ENCODE measurements at places on chromosomes 4 and X.

DNA sequence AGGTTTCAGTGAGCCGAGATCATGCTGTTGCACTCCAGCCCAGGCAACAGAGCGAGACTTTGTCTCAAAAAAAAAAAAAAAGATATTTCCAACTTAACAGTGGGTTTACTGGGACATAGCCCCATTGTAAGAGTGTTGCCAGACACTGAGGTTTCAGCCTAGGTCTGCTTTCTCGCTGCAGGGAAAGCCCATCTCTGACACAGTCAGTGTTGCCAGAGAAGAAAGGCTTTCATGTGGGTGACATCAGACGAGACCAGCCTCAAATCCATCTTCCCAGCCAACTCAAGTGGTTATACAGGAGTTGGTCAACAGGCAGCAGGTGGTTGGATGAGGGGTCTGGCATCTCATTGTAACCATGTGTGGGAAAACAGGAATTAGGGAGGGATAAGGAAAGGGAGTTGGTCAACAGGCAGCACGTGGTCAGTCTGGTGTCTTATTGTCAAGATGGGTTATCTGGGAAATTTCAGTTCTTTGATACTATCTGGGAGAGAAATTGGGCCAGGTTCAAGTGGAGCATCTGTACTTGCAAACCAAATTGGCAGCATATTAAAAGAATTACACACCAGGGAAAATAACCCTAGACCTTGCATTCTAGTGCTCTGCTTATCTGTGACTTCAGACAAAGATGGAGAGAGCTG, 41.1 kb downstream of the NELFA start:
- no peak for DNase-seq

DNA sequence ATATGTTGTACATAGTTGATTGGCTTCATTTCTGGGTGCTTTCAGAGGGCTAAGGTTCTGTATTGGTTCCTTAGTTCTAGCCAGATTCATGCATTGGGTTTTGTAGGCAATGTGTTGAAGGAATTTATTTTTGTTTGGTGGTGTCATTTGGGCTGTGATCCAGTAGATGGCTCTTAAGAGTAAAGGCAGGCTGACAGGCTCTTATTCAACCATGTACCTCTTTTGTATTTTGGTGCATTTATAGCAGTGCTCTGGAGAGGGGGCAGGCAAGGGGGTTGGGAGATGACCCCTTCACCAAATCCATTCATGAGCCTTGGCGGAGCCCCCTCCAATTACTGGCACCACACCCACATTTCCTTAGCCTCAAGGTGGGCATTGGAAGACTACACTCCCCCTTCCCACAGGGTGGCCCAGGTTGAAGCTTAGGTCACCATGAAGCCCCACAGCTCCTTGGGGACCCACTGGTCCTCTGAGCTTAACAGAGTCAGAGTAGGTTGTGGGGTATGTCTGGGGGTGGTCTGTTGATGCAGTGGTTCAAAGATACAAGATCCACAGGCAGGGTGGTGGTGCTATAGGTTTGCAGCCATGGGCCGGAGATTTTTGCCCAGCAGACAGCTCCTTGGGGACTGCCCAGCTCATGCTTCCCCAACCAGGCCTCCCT, 143.0 kb upstream of the GNPDA2 start:
- peak; percentile 16 for DNase-seq

DNA sequence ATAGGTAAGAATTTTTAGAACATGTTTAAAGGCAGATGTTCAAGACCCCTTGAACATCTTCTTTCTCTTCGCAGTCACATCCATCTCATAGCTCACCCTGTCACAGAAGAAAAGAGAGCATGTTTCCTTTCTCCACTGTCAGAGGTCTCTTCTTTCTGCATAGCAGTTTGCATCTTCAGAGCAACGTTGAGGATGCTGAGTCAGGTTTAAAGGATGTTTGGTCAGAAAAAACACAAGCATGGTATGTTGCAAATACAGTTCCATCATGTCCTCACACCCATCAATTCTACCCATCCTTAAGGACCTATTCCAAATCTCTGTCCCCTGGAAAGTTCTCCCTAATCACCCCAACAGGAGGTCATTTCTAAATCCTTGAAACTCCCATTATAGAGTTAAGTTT, 84.8 kb downstream of the STOX2 start:
- no peak for DNase-seq

GRCh38 chrX:34365471-34365870, 233.4 kb upstream of the FAM47A start:
- DNase-seq: peak; percentile 13

DNA sequence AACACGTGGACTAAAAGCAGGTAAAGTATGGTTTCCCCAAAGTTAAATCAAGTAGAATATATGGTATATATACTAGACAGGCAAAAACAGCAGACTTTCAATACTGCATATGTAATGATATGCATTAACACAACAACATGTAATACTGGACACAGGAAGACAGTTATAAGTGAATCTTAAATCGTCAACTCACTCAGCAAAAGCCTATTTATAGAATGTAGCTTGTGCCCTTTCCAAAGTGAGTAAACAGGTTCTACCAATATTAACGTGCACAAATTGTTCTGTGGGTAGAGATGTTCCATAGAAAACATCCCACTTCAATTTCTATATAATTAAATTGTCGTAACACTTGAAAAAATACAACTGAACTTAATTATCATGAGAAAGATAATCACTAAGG, 30.6 kb downstream of the FAM241A start:
- no peak for DNase-seq

GRCh38 chrX:128897621-128898020, 625.7 kb downstream of the SMARCA1 start:
- no peak for DNase-seq

DNA sequence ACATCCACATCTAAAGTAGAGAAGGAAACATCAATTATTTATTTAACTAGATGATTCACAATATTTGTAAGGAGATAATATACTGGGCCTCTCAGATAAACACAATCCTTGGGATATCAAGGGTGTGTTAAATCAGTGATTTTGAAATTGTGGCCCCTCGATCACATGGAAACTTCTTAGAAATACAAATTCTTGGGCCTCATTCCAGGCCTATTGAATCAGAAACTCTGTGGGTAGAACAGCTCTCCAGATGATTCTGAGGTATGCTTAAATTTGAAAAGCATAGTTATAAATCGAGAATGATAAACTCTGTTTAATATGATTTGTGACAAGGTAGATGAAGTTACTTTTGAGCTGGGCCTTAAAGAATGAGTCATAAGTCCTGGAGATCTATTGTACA, 64.3 kb upstream of the GPR174 start:
- no peak for DNase-seq

- peak; percentile 4 for DNase-seq
Measured at GRCh38 chrX:26511589-26512363, 295.8 kb downstream of the MAGEB5 start.

- DNase-seq: no peak
Measured at GRCh38 chrX:2871831-2872230, 43.1 kb downstream of the GYG2 start.

DNA sequence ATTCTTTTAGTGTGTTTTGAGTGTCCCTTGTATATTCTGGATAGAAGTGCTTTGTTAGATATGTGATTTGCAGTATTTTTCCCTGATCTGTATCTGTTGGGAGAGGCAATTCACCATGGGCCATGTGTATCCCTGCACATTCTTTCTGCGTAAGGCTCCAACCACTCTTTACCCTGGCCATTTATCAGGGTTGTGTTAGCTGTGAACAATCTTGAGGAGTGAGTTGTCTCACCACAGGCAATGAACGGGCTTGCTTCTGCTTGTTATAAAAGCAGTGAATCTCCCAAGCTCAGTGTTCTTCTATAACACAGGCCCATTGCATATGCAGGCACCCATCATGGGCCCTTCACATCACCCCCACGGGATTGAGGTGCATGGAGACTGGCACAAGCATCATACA, 18.9 kb upstream of the SMIM10 start:
- no peak for DNase-seq

- no peak for DNase-seq
Measured at GRCh38 chrX:154828016-154828408, 6.5 kb downstream of the SMIM9 start.

- no peak for DNase-seq
Measured at GRCh38 chr4:24529555-24529954, 54.8 kb downstream of the DHX15 start.

DNA sequence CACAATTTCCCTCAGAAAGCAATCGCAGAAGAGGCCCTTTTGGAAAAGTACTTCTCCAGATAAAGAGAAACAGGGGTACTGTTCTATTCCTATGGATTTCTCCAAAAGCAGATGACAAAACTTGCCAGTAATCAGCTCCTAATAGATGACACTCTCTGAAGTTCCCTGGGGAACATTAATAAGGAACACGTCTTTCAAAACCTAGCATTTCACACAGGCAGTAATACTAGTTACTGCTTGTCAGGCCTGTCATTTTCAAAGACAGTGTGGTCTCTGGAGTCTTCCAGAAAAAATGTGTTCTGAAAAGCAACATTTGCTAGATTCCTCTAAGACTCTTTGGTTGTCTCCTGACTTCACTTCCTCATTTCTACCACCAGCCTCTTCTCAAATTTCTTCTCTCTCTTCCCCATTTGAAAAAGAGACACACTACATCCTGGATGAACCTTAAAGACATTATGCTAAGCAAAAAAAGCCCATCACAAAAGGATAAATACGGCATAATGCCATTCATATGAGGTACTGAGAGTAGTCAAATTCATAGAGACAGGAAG, 47.3 kb downstream of the CHRDL1 start:
- DNase-seq: no peak

GRCh38 chr4:75708218-75708691, 16.1 kb upstream of the USO1 start:
- peak; percentile 18 for DNase-seq

GRCh38 chrX:134694333-134695322, 36.4 kb upstream of the PLAC1 start:
- no peak for DNase-seq

DNA sequence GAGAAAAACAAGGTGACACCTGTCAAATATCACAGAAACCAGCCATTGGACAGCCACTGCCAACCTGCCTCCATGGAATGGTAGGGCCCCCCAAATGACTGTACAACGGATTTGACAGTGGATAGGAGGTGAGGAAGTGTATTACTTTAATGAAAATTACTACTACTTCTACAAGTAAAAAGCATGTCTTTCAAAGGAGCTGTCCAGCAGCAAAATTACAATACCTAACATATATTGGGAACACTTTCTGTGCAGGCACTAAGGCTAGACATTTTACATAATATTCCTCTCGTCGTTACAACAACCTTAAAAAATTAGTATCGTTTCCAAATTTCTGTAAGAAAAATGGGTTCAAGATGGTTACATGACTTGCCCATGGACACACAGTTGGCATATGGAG, 14.9 kb downstream of the PPP3CA start:
- DNase-seq: no peak

DNA sequence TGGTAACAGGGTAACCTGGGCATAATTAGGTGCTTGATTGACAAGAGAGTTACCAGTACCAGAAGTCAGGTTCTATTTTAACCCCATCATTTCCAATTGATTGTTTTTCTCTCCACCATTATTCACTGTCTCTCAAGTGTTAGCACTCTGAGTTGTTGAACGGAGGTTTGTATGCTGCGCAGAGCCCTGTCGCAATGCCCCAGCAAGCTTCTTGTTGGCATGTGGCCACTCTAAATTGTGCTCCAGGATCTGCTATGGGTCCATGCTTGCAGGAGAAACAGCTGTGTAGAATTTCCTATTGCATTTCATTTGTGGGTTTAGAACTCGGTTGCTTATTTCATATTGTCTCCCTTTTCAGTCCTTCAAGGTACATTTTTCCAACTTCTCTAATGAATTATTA, 98.2 kb downstream of the KLHL8 start:
- no peak for DNase-seq

DNA sequence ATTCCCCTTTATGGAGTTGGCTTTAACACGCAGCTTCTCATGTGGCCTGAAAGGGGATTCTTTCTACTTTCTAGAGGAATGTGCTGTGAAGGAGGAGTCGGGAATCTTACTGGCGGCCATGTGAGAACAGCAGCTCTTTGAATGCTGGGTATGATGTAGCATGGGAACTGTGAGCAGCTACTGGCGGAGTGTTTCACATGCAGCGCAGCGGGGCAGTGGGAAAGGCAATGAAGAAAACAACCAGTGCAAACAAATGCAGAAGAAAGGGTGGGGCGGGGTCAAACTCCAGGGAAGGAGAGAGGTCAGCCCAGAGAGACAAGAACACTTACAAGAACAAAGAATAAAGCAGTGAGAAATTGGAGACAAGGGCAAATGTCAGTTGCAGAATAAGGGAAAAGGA, 363.8 kb upstream of the FTHL17 start:
- DNase-seq: peak; percentile 1

GRCh38 chr4:113052379-113052951, 3.0 kb downstream of the ANK2 start:
- no peak for DNase-seq

- DNase-seq: no peak
Measured at GRCh38 chrX:10979956-10980355, 131.2 kb upstream of the HCCS start.

GRCh38 chr4:61648264-61648663, 448.1 kb downstream of the ADGRL3 start:
- no peak for DNase-seq

DNA sequence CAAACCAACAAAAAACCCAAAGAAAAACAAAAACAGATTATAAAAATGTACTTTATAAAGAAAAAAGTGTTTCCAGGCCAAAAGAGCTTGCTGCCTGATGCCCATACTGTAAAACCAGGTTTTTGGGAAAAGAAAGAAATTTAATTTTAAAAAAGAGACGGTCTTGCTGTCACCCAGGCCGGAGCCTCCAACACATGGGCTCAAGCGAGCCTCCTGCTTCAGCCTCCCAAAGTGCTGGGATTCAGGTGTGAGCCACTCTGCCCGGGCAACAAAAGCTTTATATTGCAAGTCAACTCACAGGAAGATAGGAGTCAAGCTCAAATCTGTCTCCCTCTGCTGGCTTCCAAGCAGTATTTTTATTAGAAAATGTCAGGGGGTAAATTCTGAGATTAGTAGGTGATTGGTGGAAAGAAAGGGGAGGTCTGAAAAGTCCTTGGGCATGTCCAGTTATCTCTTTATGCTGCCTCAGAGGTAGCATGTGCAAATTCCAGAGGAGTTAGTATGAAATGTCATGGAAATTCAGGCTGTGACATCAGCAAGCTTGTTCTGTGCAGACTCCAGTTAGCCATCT, 39.4 kb downstream of the MGST2 start:
- DNase-seq: peak; percentile 23

- DNase-seq: no peak
Measured at GRCh38 chr4:175326796-175327195, 408.6 kb downstream of the ADAM29 start.

DNA sequence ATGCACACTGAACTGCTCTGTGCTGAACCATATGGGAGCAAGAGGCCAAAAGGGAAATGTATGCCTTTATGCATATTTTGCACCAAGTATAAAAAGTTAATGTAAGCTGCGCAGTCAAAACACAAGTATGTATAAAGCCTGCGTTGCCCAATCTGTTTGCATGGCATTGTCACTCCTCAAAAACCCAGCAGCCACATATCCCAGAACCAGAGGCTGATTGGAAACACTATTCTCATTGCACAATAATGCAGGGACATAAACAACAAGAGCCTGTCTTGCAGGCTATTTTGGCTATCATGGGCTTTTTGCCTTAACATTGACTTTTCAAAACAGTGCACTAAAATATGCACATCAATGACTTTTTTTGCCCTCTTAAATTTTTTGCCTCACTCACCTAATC, 5.1 kb upstream of the ASB9 start:
- DNase-seq: no peak

GRCh38 chr4:184599492-184600135, 49.6 kb downstream of the CASP3 start:
- no peak for DNase-seq

GRCh38 chr4:156378033-156378665, 424.5 kb upstream of the CTSO start:
- peak; percentile 57 for DNase-seq
